Stimulated activated CD4-positive, alpha-beta T cell treated with anti-CD3 and anti-CD28 coated beads, Interleukin-1b, Interleukin-23, amount 100 ng/mL, for 4 hours (primary cell): ENCODE measurements at places on chromosomes 7 and 10.

- DNase-seq: no peak
These were observed 17.5 kb upstream of the C10orf71 start for GRCh38 chr10:49281461-49281860.

- no peak for DNase-seq
These were observed 15.6 kb downstream of the FAM107B start for GRCh38 chr10:14758994-14759664.

- DNase-seq: no peak
These were observed 56.5 kb downstream of the COL1A2 start for GRCh38 chr7:94451187-94451586.

- DNase-seq: no peak
These were observed 26.8 kb downstream of the DPCD start for GRCh38 chr10:101614663-101615524.

DNA sequence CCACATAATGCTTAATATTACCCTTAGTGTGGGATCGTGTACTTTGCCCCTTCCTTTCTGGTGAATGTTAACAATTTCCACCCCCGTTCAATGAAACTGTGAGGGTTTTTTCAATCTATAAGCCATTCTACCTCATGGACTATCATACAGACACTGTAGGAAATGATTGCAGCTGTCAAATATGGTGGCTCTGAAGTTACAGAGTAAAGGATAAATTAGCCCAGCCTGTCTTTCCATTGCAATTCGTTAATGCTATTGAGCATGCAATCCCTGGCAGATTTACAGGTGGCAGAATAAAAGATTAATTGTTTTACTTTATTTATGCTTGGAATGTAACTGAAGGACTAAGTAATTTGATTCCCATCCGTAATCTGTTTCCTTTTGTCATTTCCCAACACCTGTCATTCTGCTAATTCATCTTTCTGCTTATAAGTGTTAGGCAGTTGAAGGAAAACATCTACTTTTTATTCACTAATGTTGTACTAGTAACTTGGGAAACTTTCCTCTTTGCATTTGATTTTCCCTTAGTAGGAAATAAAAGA is 1211.6 kb upstream of the LRRN3 start:
- DNase-seq: no peak

DNA sequence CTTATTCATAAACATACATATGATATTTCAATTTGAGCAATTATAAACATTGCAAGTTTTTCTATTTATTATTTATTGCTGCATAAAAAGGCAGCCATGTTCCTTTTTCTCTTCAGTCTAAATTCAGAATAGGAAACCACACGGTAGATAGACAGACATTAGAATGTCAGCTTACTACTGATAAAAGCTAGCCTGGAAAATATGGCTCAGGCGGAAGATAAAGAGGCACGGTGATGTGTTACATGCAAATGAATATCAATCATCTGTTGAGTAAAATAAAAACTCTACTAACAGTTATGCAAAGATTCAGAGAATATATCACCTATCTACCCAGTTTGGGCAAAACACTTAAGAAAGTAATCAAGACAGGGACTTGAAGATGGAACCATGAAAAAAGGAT is 73.5 kb upstream of the PDSS1 start:
- no peak for DNase-seq

DNA sequence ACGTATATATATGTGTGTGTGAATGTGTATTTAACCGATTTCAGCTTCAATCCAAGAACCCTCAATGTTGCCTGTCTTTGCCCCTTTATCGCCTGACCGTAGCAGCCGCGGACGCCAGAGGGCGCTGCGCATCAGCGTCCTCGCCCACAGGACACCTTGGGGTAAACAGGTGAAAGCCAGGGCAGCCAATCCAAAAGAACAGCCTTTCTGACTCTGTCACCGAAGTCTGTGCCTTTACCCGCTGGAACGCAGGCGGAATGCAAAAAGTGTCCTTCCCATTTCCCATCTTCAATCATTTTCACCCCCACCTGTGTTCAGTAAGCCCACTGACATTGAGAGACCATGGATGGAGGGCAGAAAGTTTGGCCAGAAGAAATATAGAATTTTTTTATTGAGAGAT is 3.6 kb downstream of the NXPH1 start:
- DNase-seq: peak; percentile 24

DNA sequence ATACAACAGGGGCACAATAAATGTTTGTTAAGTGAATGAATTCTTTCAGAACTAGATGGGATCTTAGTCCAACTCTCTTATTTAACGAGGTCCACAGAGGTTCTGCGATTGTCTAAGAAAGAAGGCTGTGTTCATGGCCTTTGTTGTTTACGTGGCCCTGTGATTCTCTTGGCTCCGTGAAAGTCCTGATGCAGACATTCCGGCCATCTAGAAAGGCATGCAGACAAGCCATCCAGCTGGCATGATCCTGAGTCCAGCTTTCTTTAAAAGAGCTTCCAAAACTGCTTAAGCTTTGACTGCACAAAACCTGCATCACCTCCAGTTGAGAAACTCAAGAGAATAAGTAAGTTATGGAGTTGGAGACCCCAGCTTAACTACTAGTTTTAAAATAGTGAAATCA is 26.0 kb downstream of the EGFR start:
- DNase-seq: no peak

- no peak for DNase-seq
These were observed 92.6 kb downstream of the LRRC4 start for GRCh38 chr7:127938588-127938987.

- DNase-seq: no peak
These were observed 24.2 kb downstream of the PIP4K2A start for GRCh38 chr10:22690158-22690557.

DNA sequence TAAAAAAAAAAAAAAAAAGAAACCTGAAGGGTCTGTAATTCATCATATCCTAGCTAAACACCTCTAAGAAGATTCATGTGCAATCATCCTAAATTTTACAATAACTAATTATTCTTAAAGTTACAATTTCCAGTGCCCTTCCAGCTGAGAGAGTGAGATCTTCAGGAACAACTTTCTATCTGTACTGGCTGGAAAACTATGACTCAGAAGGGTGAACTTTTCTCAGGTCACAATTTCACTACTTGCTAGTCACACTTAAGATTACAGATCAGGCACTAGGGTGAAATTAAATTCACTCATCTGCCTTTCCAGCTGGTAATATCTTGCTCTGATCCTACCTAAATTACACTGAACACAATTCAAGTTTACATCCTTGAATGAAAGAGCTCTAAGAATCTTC is 158.8 kb downstream of the ANK3 start:
- DNase-seq: no peak

- no peak for DNase-seq
These were observed 28.9 kb downstream of the MAT1A start for GRCh38 chr10:80260295-80261243.

DNA sequence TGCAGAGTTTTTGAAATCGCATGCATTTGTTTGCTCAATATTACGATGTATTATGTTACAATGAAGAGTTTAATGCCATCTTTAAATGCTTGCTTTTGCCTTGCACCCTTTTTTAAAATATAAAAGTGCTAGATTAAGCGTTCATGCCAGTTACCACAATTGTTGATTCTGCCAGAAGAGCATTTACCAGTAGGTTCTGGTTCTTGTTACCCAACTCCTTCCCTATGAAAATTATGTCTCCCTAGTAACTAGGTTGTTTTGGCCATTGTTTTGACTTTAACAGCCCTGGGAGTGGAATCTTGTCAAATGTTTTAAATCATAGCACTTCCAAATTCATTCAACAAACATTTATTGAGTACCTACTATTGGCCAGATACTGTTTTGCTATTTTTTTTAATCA is 32.8 kb upstream of the CDK14 start:
- no peak for DNase-seq

DNA sequence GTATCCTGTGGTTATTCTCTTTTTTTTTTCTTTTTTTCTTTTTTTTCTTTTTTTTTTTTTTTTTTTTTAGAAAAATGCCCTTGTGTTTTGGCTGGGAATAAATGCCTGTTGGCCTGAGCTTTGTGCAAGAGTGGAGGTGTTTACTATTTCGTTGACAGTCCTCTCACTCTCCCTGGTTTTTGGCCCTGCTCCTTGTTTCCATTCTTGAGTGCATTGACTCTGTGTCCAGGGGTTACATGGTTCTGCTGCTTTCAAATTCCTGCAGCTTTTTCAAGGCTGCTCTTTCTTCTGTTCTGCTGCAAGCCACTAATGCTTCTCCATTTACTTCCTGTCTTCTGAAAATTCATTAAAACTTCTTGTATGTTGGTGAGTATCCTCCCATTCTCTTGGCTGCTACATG is 59.7 kb upstream of the TBX20 start:
- no peak for DNase-seq

DNA sequence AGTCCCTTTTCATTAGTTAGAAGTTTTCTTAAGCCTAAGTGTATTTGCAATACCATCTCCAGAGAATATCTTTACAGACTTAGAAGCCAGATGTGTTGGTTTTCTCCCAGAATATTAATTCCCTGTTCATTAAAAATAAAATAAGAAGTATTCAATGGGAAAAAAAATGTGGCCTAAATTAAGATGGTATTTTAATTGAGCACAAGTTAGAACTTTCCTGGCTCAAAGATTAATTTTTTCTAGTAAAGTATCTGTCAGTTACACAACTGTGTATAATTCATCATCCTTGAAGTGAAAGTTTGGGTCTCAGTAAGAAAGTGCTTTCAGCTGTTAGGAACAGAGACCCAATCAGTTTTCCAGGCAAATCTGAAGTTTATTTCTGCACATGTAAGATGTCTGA is 1179.5 kb upstream of the C7orf33 start:
- no peak for DNase-seq

DNA sequence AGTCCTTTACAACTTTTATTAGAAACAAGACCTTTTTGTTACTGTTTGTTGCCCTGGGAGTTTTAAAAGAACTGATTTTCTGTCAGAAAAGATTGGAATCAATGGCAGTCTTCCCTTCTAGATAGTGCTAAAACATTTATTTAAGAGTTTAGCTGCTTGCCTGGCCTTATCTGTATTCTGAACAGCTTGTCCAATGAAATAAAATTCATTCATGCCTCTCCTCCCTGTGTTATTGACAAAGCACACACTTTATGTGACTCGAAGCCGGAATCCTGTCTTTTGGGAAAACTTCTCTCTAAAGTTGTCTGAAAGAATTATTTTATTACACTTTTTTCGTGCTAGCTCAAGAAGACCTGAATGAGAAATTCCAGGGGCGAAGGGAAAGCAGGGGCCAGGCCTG is 992.5 kb downstream of the TYW1 start:
- no peak for DNase-seq

GRCh38 chr7:141178486-141179135 is 104.7 kb downstream of the TMEM178B start:
- no peak for DNase-seq

DNA sequence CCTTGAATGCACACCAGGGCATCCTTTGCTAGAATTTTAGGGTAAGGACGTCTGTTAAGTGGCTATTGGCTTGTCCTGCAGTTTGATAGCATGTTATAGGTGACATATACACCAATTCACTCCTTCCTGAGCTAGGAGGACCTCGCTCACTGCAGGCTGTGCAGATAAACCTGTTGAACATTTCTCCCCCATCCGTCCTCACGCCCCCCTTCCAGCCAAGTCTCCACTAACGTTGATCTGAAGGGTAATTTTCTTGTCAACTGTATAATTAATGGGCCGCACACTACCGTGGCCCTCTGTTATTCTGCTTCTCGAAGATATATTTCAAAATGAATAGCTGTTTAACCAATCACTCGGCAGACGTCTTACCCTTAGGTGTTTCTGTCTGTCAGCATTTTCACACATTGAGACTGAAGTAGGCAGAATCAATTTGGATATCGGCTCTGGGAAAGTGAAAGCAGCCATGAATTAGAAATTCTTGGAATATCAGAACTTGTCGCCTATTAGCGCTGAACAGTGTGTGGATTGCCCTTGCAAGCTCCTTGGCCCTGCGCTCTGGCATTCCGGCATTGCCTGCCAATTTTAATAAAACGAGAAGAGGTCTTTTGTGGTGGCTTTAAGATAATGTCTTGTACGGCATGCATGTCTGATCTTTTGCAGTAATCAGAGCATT is 905.3 kb downstream of the TYW1 start:
- no peak for DNase-seq

DNA sequence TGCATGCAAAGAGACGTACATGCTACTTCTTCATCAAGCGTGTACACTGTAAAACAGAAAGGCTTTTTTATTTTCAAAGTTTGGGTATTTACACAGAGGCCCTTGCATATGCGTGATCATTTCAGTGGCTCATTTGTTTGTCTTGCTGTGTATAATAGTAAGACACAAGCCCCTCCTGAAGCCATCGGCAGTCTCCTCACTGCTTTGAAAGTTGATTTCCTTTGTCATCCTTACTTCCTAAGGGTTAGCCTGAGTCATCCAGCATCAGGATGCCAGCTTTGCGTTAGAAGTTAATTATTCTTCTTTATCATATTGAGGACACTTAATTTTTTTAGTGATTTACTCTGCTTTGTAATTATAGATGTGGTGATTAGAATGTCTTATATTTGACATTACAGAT is 72.5 kb upstream of the CTBP2 start:
- no peak for DNase-seq

- DNase-seq: no peak
These were observed 337.1 kb downstream of the RNLS start for GRCh38 chr10:88245974-88246511.

GRCh38 chr7:143329471-143330170 is 13.7 kb downstream of the CLCN1 start:
- DNase-seq: no peak

DNA sequence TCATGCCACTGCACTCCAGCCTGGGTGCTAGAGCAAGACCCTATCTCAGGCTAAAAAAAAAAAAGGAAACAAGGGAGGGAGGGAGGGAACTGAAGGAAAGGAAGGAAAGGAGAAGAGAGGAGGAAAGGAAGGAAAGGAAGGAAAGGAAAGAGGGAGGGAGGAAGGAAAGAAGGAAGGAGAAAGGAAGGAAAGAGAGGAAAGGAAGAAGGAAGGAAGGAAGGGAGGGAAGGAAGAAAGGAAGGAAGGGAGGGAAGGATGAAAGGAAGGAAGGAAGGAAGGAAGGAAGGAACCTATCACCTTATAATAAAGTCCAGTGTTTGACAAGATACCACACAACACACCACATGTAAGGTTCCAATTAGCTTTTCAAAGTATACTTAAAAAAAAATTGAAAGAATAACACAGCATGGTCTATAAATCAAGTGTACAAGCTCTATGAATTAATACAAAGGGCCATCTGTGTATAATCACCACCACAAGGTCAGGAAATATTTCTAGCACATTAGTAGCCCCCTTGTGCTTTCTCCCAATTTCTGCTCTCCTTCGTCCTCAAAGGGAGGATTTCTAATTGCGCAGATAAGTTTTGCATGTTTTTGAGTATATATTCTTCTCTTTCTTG is 26.4 kb downstream of the RNF216 start:
- no peak for DNase-seq

- no peak for DNase-seq
These were observed 69.5 kb upstream of the PODXL start for GRCh38 chr7:131625817-131626372.

- DNase-seq: no peak
These were observed 64.9 kb downstream of the ZNF92 start for GRCh38 chr7:65438598-65438997.

- DNase-seq: no peak
These were observed 103.8 kb downstream of the HTR5A start for GRCh38 chr7:155173905-155174304.
